Activated CD4-positive, alpha-beta T cell treated with anti-CD3 and anti-CD28 coated beads for 24 hours (primary cell): ENCODE measurements at places on chromosomes 13 and 19.

DNA sequence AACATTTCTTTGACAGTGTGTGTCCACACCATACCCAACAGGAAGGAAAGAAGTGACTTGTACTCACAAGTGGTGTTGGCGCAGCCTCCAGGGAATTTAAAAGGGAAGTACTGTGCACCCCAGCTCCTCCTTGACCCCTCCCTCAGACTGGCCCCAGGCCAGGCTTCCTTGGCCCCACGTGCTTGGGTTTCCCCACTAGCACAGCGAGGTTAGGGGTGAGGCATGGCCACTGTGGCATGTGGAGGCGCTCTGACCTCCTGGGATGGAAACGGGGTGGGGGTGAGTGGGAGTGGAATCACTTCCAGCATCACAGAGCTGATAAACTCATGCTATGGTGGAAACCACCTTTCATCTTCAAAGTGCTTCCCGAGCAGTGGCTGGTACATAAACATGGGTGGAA lies 168.6 kb downstream of the ZNF536 start:
- no peak for DNase-seq

GRCh38 chr19:15337202-15337601 lies 4.9 kb upstream of the BRD4 start:
- DNase-seq = no peak

DNA sequence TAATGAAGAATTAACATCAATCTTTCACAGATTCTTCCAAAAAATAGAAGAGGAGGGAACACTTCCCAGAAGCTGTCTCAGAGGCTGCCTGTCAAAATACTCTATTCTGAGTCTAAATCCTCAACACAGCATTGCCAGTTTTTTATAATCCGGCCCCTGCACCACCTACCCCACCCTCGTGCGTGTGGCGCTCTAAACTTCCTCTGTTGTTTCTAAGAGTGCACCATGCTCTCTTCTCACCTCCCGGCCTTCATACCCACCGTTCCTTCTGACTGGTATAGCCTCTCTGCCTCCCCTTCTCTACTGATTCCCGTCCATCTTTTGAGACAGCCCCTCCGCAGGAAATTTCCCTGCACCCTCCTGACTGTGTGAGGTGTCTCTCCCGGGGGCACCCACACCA lies 136.8 kb downstream of the KATNAL1 start:
- no peak for DNase-seq

DNA sequence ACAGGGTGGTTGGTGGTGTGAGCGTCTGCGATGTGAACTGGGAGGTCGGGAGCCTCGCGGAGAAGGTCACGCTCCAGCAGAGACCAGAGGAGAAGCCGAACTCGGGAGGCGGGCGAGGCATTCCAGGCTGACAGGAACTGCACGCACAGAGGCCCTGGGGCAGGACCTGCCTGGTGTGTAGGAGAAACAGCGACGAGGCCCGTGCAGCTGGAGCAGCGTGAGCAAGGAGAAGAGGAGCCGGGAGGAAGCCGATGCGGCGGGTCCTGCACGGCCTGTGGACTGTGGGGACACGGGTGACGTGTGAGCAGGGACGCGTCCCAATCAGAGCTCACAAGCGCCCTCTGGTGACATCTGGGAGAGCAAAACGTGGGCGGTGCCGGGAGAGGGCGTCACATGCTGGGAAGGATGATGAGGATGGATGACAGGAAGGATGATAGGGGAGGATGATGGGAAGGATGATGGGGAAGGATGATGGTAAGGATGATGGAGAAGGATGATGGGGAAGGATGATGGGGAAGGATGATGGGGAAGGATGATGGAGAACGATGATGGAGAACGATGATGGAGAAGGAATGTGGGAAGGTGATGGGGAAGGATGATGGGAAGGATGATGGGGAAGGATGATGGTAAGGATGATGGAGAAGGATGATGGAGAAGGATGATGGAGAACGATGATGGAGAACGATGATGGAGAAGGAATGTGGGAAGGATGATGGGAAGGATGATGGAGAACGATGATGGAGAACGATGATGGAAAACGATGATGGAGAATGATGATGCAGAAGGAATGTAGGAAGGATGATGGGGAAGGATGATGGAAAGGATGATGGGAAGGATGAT lies 16.1 kb upstream of the MADCAM1 start:
- no peak for DNase-seq

DNA sequence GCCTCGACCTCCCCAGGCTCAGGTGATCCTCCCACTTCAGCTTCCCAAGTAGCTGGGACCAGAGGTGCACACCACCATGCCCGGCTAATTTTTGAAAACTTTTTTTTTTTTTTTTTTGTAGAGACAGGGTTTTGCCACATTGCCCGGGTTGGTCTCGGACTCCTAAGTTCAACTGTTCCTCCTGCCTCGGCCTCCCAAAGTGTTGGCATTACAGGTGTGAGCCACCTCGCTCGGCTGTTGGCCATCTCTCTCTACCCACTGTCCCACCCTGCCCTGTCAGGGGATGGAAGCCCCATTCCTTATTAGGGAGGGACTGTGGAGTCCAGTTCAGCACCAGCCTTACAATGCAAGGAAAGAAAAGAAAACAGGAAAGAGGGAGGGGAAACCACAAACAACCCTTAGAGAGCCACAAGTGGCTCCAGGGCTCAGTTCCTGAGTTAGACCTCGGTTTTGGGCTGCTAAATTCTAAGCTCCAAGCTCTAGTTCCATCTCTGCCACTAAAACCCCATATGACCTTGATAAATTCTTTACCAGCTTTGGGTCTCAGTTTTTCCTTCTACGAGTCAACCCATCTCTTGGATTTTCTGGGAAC lies 31.7 kb downstream of the ACTL9 start:
- no peak for DNase-seq

- no peak for DNase-seq
These were observed 2.6 kb downstream of the BBC3 start for GRCh38 chr19:47228168-47228936.

GRCh38 chr13:113047587-113047986 lies 58.0 kb upstream of the F7 start:
- no peak for DNase-seq

- no peak for DNase-seq
These were observed 9.5 kb downstream of the POU4F1 start for GRCh38 chr13:78593652-78594455.

DNA sequence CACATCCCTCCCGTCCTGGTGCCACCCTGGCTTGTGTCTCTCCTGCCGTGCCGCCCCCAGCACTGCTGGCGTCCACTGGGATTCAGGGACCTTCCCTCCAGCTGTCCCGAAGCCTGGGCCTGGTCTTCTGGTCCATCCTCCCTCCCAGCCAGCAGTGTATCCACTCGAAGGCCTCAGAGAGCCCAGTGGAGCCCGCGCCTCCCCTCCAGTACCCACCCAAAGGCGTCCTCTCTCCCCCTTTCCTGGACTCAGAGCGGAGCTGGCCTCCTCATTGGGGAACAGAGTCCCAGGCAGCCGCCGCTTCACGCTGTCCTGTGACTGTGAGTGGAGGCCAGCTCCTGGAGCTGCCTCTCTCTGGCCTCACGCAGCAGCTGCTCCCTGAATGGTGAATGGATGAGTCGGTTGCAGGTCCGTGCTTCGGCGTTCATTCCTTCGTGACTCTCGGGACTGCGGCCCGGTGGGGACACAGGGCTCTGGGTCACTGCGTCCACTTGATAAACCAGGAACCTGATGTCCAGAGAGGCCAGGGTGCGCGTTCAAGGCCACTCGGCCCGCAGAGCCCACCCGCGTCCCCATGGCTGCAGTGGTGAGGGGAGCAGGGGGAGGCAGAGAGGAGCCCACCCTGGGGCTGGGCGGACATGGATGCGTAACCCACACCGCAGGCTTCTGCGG lies 12.1 kb downstream of the ONECUT3 start:
- DNase-seq = no peak

DNA sequence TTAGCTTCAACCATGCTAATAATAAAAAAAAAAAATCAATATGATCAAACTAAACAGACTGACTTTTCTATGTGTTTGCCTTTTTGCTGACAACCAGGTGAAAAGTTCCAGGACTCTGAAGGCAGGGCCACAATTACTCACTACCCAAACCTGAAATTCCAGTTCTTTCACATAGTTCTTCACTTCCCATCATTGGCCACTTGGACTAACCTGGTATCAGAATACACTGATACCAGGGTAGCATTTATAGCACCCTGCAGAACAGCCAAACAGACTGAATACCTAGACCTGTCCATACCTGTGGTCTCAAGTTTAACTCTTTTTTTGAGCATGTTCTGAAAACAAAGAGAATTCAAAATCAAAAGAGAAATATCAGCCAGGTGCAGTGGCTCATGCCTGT lies 25.1 kb downstream of the ELF1 start:
- no peak for DNase-seq
